ENCODE measurements at places on chromosomes 1 and 21.
A peak's percentile ranks its signal among the peaks of the same experiment; 100 is the strongest.

DNA sequence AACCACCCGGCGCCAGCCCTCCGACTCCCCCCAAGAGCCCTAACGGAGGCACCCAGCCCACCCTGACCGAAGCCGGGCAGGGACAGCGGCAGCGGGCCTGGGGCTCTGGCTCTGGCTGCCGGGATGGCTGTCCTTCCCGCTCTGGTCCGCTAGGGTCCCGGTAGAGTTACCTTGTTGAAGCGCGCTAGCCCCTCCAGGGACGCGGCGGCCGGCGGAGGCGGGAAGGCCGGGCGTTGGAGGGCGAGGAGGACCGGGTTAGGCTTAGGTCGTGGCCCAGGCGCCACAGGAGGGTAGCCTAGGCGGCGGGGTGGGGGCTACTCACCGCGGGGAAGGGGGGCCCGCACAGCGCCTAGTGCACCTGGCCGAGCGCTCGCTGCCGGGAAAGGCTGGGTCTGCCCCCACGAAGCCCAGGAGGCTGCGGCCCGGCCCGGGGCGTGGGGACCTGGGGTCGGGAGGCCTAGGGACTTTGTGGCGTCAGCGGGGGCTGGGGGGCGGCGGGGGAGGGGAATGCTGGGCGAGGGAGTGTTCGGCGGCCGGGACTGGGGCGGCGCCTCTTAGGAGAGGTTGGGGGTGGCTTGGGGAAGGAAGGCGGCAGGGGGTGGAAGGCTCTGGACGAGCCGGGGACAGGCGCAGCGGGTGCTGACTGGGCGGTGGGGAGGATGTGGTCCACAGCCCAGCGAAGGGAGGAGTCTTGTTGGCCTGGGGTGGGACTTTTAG, at the start of gene TRIM17:
Gene TRIM17, minus strand, starts transcription at position 645 of the 717 bp plus-strand sequence. CDS start 1,789 bp downstream, outside the sequence.
- peak; percentile 84 for DNase-seq

GRCh38 chr1:27496604-27497155, 6.7 kb upstream of the WASF2 start:
- peak; percentile 72 for DNase-seq

- no peak for DNase-seq
Measured at GRCh38 chr1:84693005-84693404, 2.7 kb upstream of the SSX2IP start.

DNA sequence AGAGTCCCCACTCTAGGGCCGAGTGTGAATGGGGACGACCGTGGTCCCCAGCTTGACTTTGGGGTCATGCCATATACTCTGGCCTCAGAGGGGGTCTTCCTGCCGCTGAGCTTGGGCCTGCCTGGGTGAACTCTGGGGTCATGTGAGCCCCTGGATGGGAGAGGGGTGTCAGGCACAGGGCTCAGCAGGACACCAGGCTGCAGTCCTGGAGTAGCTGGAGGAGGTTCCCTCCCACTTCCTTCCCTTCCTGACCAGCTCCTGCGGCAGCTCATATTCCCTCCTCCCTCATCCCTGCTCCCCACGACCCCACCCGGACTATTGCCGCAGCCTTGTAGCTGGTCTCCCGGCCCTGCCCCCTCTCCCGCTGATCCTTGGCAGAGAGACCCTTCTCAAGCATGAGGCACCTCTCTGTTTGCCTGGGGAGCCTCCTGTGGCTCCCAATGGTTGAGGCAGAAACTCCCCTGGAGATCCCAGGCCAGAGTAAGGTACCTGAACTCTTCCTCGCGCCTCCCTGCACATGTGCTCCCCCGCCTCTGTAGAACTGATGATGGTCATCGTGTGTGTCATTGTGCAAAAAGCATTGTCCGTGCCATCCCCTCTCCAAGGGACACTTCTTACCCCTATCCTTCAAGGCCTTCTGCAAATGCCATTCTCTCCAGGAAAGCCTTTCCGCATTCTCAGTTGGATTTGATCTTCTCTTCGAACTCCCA, 1.8 kb downstream of the TNFRSF1B start:
- no peak for DNase-seq
